ENCODE measurements at places on chromosomes 16 and 17.

- no peak for DNase-seq
Observed at GRCh38 chr16:88739139-88739976, 33.1 kb downstream of the CTU2 start.

DNA sequence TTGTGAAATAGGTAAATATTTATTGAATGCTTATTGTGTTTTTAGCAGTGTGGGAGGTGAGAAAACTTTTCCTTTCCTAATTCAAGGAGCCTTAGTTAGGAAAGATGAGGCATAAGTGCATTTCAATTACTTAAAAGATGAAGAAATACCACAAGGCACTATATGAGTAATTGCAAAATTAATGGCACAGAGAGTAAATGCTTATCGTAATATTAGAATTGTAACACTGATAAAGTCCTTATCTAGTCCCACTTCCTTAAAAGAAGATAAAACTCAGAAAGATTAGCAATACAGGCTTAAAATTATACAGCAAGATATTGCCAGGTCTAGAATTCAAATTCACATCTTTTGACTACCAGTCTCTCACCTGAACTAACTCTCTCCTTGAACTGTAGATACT lies 232.6 kb upstream of the TBX2 start:
- no peak for DNase-seq

- no peak for DNase-seq
Observed at GRCh38 chr17:76948726-76949342, 80.6 kb downstream of the MGAT5B start.

- no peak for DNase-seq
Observed at GRCh38 chr17:1714427-1714979, 4.3 kb upstream of the TLCD2 start.

- DNase-seq, result no peak
Observed at GRCh38 chr16:65908568-65908967, 457.9 kb upstream of the CDH5 start.

DNA sequence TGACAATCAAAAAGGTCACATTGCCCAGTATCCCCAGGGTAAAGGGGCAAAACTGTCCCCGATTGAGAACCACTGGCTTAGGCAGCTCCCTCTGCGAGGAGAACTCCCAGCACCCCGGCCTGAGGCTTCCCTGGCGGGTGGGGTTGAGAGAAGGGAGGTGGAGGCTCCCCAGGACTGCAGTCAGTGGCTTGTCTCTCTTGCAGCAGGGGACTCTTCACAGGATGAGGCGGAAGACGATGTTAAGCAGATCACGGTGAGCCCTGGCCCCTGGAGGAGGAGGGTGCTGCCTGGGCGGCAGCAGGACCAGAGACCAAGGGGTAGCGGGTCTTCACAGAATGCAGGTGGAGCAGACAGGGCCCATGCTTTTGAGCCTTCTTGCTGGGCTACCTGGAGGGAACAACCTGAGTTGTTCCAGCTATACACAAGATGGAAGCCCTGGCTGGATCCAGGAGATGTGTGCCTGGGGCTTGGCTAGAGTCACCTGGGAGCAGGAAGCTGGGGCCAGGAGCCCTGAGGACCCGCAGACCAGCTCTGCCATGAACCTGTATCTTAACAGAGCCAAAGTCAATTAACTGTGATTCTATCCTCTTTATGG lies 16.8 kb downstream of the POLR3E start:
- no peak for DNase-seq

GRCh38 chr16:76346210-76346609 lies 69.0 kb downstream of the CNTNAP4 start:
- DNase-seq, result no peak

DNA sequence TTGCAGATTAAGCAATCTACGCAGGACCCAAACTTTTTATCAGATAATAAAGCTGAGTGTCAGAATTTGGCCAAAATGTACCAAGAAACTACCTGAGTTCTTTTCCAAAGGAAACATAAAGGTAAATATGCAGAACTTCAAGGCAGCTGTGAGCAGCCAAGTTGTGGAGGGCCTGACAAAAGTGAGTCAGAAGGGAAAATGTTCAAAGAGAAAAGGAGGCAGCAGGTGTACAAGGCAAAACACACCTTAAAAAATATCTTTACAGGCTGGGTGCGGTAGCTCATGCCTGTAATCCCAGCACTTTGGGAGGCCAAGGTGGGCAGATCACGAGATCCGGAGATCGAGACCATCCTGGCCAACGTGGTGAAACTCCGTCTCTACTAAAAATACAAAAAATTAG lies 7.0 kb upstream of the KANSL1 start:
- DNase-seq, result no peak

- no peak for DNase-seq
Observed at GRCh38 chr17:63927464-63928171, 4.5 kb downstream of the CD79B start.

- DNase-seq, result no peak
Observed at GRCh38 chr17:77435272-77436057, 294.7 kb downstream of the SEC14L1 start.

- DNase-seq, result no peak
Observed at GRCh38 chr17:63621229-63621683, 961 bp upstream of the MAP3K3 start.

GRCh38 chr17:58615768-58616659 lies 75.8 kb downstream of the TEX14 start:
- no peak for DNase-seq

DNA sequence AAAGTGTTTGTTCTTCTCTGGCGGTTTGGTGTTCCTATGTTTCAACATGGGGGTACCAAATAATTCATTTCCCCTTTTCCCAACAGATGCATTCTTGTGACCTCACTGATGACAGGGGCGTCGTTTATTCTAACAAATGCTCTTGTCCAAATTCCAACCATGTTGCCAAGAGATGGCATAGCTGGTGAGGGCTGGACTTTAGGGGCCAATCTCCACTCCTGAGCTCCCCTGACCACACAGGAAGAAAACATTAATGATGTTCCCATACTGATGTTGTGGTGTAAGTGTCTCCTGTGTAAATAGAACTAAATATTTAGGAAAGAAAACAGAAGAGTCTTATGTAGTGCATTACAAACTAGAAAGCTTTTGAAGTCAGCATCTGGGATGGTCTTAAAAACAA lies 431.6 kb downstream of the CDH13 start:
- DNase-seq, result no peak

DNA sequence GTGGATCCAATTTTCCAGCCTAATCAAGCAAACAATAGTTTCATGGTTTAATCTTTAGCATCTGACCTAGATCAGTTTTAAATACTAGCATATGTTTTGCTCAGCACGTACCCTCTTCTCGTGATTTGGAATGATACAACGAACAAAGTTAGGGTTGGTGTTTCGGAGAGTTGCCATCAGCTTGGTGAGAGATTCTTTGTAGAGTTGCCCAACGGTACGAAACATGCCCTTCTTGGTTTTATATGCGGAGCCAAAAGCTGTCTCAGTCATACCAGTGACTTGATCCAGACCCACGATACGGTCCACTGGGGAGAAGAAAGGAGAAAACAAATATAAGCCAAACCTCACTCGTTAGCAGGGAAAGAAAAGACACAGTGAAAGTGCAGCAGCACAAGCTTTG lies 85.3 kb downstream of the NDEL1 start:
- DNase-seq, result no peak

GRCh38 chr16:17289050-17289449 lies 181.7 kb downstream of the XYLT1 start:
- no peak for DNase-seq

DNA sequence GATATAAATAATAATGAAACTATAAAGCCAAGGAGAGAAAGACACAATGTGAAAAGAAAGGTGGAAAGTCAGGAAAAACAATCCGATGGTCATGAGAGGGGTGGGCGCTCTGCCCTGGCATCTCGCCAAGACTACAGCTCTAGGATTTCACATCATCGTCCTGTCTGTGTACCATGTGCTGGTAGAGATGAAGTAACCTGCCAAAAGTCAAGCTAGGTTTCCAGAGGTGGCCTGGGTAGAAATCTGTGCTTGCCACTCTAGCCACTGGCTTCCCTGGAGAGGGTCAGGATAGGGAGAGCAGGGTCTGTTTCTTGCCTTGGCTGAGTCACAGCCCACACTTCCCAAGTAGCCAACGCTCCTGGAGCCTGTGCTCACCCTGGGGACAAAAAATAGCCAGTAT lies 31.0 kb upstream of the TRAP1 start:
- DNase-seq, result no peak

DNA sequence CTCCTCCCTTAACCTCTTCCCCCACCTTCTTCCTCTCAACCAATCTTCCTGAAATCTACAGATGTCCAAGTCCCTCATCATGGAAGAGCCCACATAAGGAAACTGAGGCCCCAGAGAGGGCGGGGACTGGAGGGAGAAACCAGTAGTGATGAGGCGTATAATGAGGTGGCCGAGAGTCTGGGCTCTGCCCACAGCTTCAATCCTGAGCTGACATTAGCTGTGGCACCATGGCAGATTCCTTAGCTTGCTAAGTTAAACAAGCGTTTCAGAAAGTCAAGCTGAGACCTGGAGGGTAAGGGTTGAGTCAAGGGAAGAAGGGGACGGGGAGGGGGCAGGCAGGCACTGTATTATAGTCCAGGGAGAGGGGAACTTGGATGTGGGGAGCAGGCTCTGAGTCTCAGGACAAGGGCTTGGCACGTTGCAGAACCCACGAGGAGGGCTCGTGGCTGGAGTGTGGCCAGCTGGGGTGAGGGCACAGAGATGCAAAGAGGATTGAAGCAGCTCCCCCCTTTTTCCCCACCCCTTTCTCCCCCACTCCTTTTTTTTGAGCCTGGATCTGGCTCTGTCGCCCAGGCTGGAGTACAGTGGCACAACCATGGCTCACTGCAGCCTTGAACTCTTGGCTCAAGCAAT lies 13.3 kb downstream of the ARHGAP23 start:
- no peak for DNase-seq

DNA sequence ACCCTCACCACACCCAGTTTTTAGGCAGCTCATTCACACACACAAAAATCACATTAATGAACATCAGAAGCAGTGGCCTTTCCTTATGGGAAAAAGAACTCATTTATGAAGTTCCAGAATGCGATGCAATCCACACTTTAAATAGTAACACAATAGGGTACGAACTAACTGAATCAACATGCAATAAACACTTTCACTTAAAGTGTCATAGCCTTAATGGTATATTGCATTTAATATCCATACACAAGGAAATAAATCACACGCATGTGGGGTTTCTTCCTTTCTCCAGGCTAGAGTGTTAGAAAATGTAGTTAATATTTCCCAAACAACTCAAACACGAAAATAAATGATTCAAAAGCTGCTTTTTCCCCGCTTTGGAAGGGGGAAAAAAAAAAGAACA lies 19.7 kb downstream of the ADCY9 start:
- no peak for DNase-seq

Data from stimulated activated CD4-positive, alpha-beta T cell treated with anti-CD3 and anti-CD28 coated beads, Interleukin-2, amount 100 ng/mL, for 24 hours (primary cell).